ENCODE measurements at places on chromosomes 7 and 10. TPM values are rescaled to one million over a fixed set of nuclear protein-coding genes. Genes with fewer than 3 reads are reported as not detected.

The LBX1 gene
- total RNA-seq: under 0.01 TPM

The HMX2 gene
- not detected for total RNA-seq

The ITGA8 gene
- not detected for total RNA-seq

The ADRB1 gene
- 0.17 TPM for total RNA-seq

The DUS4L gene
- 8.8 TPM for total RNA-seq

The CC2D2B gene
- total RNA-seq: not detected

The C10orf90 gene
- 0.15 TPM for total RNA-seq

The LRMDA gene
- 0.45 TPM for total RNA-seq

The SPDYE3 gene
- not detected for total RNA-seq

The ASAH2 gene
- 1.3 TPM for total RNA-seq

The UNCX gene
- total RNA-seq: not detected

The CALY gene
- not detected for total RNA-seq

The CFAP43 gene
- total RNA-seq: under 0.01 TPM

The HABP2 gene
- not detected for total RNA-seq

The MACC1 gene
- under 0.01 TPM for total RNA-seq

The PPP1R17 gene
- total RNA-seq: not detected

Measured in bronchus fibroblast of lung (primary cell).